A549 treated with CORT108297 at 1 μM for 4 hours (cell line): ENCODE measurements at places on chromosomes 3 and 15. TPM values are rescaled to one million over a fixed set of nuclear protein-coding genes. Genes with fewer than 3 reads are reported as not detected.

Gene RARRES1
- 8.8 to 12.3 TPM (median 9.2 TPM) in 5 replicates for total RNA-seq

Gene BCL2A1
- 11.8 to 18.5 TPM (median 14.3 TPM) in 5 replicates for total RNA-seq

Gene ANP32A
- total RNA-seq = 251 to 345 TPM (median 259 TPM) in 5 replicates

Gene OXTR
- 9.1 to 11.4 TPM (median 10.4 TPM) in 5 replicates for total RNA-seq

Gene POLQ
- total RNA-seq = 6.3 to 7.3 TPM (median 6.7 TPM) in 5 replicates

Gene NOX5
- 0.10 to 0.30 TPM (median 0.24 TPM) in 5 replicates for total RNA-seq

Gene CEMIP
- 1.5 to 2.2 TPM (median 1.9 TPM) in 5 replicates for total RNA-seq

Gene SLC41A3
- total RNA-seq = 22.2 to 26.8 TPM (median 25.0 TPM) in 5 replicates

Gene MAPKAPK3
- 20.8 to 27.3 TPM (median 25.6 TPM) in 5 replicates for total RNA-seq

Gene PTX3
- total RNA-seq = 0.59 to 1.2 TPM (median 1.1 TPM) in 5 replicates
